ENCODE measurements at places on chromosomes 6 and 20.

GRCh38 chr6:6008089-6008647 is 1.4 kb upstream of the NRN1 start:
- no peak for DNase-seq

GRCh38 chr6:56851074-56851473 is 103.8 kb upstream of the BEND6 start:
- no peak for DNase-seq

GRCh38 chr20:47810721-47811347 is 25.6 kb upstream of the SULF2 start:
- no peak for DNase-seq

DNA sequence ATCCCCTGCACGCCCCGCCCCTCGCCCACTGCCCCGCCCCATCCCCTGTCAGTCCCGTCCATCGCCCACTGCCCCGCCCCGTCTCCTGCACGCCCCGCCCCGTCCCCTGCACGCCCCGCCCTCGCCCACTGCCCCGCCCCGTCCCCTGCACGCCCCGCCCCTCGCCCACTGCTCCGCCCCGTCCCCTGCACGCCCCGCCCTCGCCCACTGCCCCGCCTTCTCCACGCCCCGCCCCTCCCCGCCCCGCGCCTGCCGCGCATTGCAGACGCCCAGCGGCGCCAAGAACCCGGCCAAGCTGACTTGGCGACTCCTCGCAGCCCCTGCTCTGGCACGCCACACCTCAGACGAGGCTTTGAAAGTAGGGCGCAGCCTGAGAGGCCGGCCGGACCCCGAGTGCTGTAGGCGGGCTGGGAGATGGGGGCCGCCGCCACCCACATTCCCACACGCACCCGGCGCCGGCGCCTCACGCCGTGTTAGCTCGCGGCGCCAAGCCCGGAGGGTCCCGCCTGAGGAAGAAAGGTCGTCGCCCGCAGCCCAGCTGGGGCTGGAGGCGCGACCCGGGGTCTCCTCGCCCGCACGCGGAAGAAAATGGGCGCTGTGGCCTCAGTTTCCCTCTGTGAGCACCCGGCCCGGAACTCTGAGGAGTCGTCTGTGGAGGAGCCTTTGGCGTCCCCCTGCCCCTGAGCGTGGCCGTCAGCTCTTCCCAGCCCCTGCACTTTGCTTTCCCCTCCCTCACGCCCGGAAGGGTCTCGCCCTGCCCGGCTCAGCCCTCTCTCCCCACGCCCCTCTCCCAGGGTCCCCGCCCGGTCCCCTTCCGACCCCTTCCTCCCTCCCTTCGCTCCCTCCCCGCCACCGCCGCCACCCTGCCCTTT is at the start of gene RAD21L1:
RAD21L1 (plus strand) TSS at position 262 of the 872 bp plus-strand sequence. CDS start 2,410 bp downstream, outside the sequence.
- peak; percentile 75 for DNase-seq

DNA sequence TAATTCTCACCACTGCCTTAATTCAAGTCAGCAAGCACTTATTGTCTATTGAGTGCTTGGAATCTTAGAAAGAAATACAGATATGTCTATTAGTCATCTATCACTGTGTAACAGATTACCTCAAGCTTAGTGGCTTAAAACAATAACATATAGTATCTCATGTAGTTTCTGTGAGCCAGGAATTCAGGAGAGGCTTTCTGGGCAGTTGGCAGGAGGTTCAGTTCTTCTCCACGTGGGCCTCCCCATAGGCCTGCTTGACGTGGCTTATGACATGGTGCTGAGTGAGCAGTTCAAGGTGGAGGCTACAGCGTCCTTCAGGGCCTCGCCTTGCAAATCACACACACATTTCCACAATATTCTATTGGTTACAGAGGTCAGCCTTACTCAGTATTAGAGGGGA is 69.7 kb downstream of the DTD1 start:
- no peak for DNase-seq

DNA sequence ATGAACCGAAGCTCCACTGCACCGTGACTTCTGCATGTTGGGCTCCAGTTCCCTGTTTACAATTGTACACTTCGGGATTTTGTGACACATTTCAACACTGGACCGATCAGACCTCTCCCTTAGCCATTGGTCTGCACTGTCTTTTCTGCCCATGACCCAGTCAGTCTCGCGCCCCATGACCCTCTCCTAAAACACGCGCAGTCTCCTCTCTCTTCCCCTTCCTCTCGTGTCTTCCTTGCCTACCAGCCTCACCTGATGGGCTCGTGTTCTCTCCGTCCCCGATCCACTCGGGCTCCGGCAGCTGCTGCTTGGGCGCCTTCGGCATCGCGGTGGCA is 535 bp upstream of the ABCF1 start:
- no peak for DNase-seq

- DNase-seq, result no peak
These were observed 168.0 kb downstream of the CDK19 start for GRCh38 chr6:110646951-110647910.

GRCh38 chr6:96864216-96865054 is 27.2 kb upstream of the GPR63 start:
- no peak for DNase-seq

GRCh38 chr6:160781298-160781697 is 79.3 kb downstream of the PLG start:
- no peak for DNase-seq

DNA sequence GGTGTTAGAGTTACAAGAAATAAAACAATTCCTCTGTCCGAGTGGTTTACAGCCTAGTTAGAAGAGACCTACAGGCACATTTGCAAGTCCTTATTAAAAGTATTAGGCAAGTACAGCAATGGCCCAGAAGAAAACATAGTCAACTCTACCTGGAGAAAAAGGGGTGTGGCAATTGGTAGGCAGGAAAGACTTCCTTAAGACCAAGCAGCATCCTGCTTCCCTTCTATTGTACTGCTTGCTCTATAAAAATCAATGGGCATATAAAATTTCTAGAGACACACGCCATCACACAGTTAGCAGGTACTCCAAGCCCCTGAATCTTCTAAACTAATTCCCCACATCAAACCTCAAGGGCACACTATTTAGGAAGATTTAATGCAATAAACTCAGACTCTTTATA is 185.6 kb downstream of the ATXN1 start:
- no peak for DNase-seq

DNA sequence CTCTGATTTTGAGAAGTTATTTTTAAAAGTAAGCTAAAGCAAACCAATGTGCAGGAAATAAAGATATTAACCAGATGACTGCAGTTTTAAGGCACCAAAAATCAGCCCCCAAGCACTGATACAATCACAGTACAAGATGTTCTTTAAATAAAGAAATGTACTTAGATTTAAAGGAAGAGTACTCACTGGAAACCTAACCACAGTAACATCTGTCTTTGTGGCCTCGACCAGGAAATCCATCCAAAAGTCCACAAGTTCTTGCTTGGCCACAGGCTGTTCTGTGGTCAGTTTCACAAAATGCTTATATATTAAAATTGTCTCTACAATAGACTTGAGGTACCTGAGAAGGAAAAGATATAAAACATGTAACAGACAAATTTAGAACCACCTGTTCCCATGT is 105.9 kb upstream of the MAP7 start:
- no peak for DNase-seq

DNA sequence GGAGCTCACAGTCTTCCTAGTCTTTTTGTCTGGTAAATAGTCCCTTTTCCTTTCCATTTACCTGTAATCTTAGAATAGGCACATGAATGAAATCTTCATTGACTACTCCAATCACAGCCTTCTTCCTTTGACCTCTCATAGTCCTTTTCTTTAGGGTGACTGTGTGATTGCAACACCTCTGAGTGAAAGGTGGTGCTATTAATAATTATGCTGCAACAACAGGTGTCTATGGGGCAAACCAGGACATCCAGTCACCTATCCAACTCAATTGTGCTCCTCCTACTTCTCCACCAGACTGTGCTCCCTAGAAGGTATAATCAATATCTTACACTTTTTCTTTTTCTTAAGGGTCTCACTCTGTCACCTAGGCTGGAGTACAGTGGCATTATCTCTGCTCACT is 29.4 kb downstream of the RIPOR2 start:
- no peak for DNase-seq

GRCh38 chr20:58023346-58023745 is 205.1 kb downstream of the ANKRD60 start:
- no peak for DNase-seq

- DNase-seq, result no peak
These were observed 51.7 kb downstream of the MOCS1 start for GRCh38 chr6:39882531-39882899.

DNA sequence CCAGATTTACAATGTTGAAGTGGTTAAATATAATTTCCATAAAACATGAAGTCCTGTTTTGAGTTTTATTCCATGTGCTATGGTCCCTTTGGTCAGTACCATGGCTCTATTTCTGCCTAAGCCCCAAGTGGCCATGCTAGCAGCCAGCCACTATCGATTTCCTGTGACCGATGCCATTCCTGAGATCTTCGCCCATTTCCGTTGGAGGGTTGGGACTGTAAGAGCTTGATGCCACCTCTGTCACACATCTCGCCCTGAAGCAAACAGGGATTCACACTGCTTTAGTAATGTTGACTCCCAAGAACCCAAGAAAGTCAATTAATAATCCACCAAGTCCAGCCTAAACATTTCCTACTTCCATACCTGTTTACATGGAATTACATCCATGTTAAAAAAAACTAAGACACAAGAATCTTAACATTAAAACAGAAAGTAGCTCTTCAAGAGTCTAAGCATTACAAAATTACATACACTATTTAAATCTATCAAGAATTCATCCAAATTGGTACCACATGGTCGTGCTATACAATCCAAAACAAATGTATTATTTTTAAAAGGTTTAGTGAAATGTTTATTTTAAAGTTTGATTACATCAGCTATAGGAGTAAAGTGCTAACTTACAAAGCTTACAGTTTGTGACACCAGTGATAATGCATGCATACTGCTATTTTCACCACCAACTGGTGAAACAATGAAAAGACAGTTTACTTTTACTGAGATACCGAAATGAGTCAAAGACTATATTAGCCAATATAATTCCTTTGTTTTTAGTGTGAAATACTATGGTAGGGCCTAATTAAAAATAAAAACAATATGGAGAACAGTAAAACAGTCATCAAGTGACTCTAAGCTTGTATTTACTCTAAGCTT is 2.5 kb downstream of the RBM39 start:
- DNase-seq, result no peak

- DNase-seq, result no peak
These were observed 14.9 kb upstream of the RFPL4B start for GRCh38 chr6:112332274-112332673.

GRCh38 chr6:25472906-25473305 is 179.1 kb upstream of the SCGN start:
- no peak for DNase-seq
